ENCODE measurements at places on chromosomes 16 and 17. TPM values are rescaled to one million over a fixed set of nuclear protein-coding genes. Genes with fewer than 3 reads are reported as not detected.

CASKIN1 gene
- polyA plus RNA-seq: 2.3 TPM

DNA sequence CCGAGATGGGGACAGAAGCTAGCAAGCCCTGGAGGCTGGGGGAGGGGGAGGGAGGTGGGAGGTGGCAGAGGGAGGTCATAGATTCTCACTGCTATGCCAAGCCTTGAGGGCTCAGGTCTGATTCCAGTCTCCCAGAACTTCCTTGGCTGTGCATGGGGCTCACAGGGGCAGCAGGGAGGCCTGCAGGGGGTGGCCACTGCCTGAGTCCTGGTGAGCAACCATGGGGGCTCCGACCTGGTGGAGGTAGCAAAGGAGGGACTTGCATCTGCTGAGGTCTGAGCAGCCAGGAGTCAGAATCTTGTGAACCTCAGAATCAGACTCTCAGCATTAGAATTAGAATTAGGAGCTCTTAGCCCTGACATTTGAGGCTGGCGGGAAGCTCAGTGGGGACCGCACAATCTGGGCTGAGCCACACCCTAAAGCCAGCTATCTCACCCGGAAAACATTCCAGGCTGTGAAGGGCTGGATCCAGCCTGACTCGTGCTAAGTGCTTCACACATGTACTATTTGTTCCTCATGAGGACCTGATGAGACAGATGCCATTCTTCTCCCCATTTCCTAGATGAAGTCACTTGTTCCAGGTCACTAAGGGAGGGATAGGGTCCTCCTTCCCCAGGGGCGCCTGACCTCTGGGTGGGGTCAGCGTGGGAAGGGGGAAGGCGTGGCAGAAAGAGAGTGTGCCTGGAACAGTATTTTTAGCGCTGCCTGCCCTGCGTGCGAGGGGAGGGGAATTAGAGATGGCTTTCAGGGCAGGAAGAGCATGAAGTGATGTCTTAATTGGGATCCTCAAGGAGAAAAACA is 17.3 kb upstream of the KCNJ12 start:
- no peak for DNase-seq

WNT3 gene
- 3.1 TPM for polyA plus RNA-seq

DYNC1LI2 gene
- polyA plus RNA-seq: not detected

CANT1 gene
- polyA plus RNA-seq: 33.6 TPM

TERB1 gene
- polyA plus RNA-seq: not detected
